GDM1 (cell line): ENCODE measurements at places on chromosomes 3 and 15.

- DNase-seq = no peak
Observed at GRCh38 chr3:140180603-140181002, 245.6 kb downstream of the CLSTN2 start.

DNA sequence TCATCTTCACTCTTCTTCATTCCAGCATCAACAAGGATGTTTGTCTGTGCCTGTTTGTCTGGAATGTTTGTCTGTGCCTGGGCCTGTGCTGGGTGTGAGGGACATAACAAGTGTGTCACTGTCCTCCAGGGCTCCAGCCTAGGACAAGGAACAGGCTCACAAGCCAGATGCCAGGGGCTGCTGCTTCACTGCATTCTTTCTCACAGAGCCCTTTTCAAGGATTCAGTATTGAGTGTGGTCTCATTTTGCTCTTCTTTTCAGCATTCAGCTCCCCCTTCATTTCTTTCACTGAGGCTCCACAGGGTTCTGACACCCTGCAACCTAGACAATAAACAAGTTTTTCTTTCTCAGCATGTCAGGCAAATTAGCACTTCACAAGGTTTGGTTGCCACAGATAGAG lies 43.6 kb upstream of the KY start:
- DNase-seq = no peak

DNA sequence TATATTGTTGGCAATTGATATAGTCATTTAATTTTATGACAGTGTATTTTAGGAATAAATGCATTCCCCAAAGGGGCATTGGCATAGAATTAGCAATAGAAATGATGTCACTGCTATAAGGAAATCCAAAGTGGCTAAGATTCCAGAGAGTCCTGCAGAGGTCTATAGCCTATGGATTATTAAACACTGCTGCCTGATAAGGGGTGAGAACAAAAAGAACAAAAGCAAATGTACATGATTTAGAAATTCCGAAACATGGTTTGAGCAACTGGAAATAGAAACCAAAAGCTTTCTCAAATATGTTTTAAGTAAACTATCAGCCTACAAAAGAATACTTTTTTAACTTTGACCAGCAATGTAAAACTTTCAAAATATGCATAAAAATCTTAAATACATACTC lies 280.1 kb upstream of the RASGRP1 start:
- no peak for DNase-seq

DNA sequence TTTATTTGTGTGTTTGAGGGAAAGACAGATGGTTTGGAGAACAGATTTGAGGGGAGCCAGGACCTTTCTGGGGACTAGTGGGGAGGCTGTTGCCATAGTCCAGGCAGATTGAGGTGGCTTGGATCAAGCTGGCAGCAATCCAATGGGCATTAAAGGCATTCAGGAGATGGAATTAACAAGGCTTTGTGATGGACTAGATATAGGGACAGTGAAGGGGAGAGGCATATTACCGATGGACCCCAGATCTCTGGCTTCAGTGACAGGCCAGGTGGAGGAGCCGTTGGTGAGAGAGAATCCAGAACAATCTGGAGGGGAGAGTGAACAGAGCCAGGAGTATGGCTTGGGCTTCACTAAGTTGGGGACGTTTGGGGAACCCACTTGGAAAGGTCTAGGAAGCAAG lies 124.8 kb downstream of the EEFSEC start:
- DNase-seq = no peak
